ENCODE measurements at places on chromosomes 7 and 10.

DNA sequence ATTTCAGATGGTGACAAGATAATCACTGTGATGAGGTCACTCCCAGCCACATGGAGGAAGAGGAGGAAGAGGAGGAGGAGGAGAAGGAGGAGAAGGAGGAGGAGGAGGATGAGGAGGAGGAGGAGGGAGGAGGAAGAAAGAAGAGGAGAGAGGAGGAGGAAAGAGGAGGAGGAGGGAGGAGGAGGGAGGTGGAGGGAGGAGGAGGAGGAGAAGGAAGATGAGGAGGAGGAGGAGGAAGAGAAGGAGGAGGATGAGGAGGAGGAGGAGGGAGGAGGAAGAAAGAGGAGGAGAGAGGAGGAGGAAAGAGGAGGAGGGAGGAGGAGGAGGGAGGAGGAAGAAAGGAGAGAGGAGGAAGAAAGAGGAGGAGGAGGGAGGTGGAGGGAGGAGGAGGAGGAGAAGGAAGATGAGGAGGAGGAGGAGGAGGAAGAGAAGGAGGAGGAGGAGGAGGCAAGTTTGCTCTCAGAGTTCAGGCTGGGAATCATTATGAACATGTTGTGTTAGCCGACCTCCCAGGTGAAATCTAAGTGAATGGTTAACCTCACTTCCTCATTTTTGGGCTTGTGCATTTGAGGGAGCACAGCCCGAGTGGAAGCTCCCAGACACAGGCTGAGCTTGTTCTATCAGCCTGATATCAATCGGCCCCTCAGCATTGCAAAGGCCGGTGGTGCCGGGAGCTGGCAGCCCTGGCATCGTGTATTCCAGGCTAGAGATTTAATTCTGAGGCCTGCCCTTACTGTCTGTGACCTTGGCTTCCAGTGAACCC, 236.2 kb upstream of the PITRM1 start:
- DNase-seq: no peak

GRCh38 chr7:34417781-34418180, 240.2 kb upstream of the NPSR1 start:
- DNase-seq: no peak

DNA sequence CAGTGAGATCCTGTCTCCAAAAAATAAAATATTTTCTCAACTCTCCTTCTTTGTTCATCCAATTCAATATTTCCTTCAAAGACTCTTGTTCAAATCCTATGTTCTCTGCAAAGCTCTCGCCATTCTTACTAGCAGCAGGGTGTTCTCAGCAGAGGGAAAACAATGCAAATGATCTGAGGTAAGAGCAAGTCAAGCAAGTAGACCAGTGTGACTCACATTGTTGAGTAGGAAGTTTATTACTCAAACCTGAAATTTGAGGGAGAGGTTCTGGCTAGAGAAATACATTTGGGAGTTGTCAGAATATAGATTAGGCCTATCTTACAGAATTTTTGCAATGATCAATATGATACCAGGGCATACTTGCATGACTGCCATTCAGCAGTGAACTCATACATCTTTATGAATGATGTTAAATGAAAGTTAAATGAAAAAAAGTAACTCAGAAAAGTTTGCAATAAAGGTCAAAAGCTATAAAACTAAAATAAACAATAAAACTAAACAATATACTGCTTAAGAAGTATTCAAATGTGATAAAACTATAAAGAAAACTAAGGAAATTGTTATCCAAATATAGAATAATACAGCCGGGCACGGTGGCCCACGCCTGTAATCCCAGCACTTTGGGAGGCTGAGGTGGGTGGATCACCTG, 5.8 kb downstream of the IDE start:
- DNase-seq: no peak

DNA sequence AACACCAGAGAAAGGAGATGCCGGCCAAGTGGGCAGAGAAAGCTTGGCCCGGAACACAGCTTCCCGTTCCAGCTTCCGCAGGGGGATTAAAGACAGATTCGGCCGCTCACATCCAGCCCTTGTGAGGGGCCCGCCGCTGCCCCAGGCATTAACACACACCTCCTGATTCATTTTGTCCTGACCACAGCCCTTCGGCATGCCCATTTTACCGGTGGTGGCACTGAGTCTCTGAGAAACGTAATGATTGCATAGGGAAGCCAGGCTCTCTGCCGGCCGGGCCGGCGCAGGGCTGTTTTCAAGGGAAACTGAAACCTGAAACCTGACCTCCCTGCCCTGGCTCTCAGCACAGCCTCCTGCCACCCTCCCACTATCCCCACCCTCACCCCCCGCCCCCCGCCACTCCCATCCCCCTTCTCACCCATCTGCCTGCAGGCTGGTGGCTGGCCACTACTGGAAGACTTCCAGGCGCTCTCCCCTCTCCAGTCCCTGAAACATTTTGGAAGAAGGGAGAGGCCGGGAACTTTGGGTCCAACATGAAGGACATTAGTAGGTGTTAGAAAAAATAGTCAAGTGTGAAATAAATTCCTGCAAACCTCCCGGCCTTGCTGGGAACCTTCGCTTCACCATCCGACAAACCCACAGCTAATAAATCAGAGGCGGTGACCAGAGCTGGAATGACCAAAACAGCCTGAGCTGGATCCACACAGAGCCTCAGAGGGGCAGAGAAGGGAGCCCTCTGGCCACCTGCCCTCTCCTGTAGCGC, 83.5 kb upstream of the CUX1 start:
- peak; percentile 41 for DNase-seq

GRCh38 chr7:137850571-137850970, 3.8 kb upstream of the DGKI start:
- no peak for DNase-seq

GRCh38 chr10:79352035-79352877, 5.0 kb downstream of the PPIF start:
- no peak for DNase-seq

- DNase-seq: no peak
Observed at GRCh38 chr7:96322373-96322695, 436 bp upstream of the SLC25A13 start.

GRCh38 chr7:32941681-32942414, 15.4 kb upstream of the FKBP9 start:
- DNase-seq: no peak

DNA sequence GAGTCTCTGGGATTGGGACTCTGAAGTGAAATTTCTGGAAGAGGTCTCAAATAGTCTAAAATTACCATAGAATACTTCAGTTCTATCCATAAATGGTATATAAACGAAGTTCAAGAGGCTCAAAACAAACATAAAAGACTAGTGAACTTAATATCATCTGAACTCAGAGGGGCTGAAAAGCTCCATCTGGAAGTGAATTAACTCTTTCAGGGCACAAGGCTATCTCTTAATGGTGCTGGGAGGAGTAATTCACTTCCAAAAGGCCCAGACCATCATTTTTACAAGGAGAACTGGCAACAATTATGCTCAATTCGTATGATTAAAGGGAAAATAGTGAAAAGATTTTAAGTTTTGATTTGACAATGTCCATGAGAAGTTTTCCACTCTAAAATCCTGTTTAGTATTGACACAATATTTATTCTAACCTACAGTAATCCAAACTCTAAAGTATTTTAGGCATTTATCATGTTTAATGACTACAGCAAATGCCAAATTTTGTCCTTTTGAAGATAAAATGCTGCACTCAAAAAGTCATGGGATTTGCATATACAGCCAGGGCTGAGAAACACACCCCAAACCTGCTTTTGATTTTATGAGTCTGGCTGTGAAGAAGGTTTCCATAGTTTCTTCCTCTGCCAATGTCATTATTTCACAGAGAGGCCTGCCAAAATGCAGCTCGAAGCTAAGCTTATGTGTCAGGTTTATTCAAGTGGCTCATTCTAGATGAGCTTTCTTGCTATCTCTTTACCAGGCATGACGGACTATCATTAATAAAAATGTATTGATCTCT, 143.9 kb downstream of the HIBADH start:
- DNase-seq: no peak

- no peak for DNase-seq
Observed at GRCh38 chr7:116356333-116356965, 143.1 kb upstream of the CAV2 start.

- DNase-seq: peak; percentile 95
Observed at GRCh38 chr10:11687357-11687771, 54.8 kb upstream of the ECHDC3 start.

GRCh38 chr10:653991-654646, 35.3 kb downstream of the DIP2C start:
- DNase-seq: peak; percentile 56

GRCh38 chr7:45718464-45719330, 144.5 kb downstream of the ADCY1 start:
- DNase-seq: no peak

- DNase-seq: no peak
Observed at GRCh38 chr10:25641595-25641994, 292.4 kb upstream of the MYO3A start.
